ENCODE measurements at places on chromosomes 2 and 18.

DNA sequence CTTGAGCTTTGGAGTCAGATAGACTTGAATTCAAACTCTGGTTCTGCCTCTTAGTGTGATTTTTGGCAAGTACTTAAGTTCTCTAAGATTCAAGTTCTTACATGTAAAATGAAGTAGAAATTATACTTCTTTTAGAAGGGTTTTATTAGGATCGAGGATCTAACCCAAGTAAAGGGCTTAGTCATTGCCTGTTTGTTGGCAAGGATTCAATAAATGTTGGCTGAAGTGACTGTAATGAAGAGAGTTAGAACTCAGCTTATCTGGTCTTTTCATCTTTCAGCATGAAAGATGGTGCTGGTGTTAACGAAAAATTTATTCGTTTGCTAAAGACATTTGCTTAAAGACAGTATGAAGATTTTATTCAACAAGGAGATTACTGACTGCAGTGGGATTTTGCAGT lies 315.9 kb upstream of the THUMPD2 start:
- peak; percentile 92 for DNase-seq

DNA sequence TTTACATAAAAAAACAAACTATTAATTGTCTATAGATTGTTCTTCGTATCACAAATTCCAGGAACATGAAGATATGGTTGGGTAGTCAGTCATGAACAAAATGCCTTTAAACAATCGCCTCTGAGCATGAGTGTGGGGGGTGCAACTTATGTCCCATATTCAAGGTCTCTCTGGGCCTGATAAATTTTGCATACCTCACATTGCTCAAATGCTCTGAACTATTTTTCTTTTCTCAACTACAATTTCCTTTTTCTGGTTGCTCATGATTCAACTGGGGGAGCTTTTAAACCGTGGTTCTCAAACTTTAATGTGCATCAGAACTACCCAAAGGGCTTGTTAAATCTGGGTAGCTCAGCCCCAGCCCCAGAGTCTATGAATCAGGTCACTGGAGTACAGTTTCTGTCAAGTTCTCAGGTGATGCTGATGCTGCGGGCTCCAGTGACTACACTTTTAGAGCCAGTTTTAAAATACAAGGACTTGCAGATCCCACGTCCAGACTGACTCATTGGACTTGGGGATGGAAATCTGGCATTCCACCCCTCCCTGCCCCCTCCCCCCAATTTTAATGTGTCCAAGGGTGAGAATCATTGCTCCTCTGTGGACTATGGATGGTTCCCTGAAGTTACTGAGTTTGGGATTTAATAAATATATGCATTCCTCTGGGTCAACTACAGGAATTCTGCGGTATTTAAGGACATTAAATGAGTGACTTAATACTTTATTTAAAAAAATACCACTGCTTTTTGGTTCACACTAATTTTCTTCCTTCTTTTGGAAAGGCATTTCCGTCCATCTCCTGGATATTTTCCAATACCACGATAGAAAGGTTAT lies 1.5 kb upstream of the GPD2 start:
- peak; percentile 67 for DNase-seq

- peak; percentile 20 for DNase-seq
Observed at GRCh38 chr2:188884517-188884916, 89.7 kb upstream of the COL3A1 start.

DNA sequence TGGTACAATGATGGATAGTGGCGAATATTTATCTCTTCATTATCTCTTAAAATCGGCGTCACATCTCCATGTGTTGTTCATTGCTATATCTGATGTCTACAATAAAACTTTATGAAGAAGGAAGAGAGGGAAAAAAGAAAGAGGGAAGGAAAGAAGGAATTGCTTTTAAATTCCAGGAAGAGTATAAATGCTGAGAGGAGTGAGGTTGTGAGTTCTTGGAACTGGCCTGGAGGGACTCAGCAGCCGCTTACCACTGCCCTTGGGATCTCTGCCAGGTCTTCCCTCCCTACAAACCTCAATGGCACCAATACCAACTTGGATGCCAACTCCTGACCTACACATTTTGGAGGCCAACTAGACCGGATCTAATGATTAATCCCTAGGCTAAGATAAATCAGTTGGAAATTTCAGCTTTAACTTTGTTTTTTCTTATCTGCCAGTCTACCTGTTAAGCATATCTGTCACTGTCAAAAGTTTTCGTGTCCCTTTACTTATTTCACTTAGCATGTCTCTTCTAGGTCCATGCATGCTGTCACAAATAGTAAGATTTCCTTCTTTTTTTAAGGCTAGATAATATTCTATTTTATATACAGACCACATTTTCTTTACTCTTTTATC lies 9.8 kb downstream of the SCN9A start:
- DNase-seq: peak; percentile 68

DNA sequence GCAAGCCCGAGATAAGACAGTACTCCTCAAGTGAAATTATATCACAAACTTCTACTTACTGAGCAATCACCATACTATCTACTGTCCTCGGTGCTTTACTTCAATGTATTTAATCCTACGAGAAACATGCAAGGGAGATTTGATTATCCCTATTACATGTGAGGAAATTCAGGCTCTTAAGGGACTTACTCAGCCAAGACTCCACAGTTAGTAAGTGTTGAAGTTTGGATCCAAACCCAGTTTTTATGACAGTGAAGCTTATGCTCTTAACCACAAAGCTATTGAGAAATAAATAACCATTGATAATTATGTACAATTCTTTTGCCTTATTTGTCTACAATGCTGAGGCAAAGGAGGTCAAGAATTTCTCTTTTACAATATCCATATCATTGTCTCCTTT lies 672.9 kb upstream of the ACVR2A start:
- DNase-seq: no peak

DNA sequence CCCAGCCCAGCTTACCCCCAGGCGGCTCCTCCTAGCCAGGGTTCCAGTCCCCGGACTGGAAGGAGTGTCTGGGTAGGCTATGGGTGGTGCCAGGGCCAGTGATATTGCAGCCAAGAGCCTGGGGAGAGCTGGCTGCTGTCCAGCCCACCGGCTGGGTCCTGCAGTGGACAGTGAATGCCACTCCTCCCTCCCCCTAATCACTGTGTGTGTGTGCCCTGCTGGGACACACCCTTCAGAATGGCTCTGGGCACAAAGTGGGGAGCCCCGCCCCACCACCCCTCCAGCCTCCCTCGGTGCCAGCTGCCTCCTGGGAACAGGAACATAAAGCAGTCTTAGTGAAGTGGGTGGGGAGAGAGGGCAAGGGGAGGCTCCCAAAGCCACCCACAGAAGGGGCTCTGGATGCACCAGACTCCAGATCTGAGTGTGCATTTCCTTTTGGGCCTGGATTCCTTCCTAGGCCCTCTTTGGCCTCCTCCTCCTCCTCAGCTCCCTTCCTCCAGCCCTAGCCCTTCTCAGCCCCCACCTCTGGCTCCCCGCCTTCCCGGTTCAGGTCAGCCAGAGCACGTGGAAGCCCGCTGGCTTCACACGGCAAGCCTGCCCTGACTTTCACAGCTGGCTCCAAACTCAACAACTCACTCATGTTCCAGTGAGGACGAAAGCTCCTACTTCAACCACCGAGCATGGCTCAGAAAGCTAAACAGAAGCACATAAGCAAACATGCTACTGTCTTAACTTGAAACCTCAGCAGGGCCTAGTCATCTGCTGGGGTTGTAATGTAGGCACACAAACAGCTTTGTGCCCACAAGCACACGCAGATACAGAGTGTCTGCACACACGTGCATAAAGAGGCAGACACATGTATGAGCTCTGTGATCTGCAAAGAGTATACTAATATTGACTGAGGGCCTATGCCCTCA lies 209.2 kb upstream of the SMAD2 start:
- DNase-seq: peak; percentile 56

DNA sequence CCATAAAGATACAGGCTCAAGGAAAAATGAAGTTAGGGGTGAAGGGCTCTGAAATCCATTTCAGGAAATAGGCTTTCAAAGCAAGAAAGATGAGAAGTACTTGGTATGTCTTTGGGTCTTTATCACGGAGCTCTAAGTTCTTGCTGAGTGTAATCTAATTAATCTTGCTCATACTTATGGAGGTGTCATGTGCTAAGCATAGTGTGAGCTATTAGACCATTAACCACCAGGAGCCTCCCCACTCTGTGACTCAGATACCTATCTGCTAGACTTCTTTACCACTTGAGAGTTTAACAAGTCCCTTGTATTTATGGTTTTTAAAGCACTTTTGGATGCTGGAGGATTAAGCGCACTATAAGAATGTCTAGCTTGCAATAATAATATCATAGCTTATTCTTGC lies 678.7 kb downstream of the EPHA4 start:
- DNase-seq: peak; percentile 37

GRCh38 chr18:28152754-28153153 lies 24.2 kb downstream of the CDH2 start:
- no peak for DNase-seq

DNA sequence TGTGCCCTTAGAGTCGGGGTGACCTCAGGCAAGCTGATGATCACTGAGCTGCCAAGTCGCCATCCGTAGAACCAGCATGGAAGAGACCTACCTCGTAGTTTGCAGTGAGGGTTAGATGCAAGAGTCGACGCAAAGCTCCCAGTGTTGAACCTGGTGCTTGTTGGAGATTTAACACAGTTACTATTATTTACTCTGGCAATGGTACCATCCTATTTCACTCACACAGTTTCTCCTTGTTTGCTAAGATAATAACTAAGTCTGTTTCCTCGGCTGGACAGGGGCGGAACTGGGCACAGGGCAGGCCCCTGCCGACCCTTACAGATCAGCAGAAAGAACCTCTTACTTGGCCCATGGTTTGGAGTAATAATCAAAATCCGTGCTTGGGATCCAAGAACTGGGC lies 85.5 kb downstream of the ACAA2 start:
- DNase-seq: no peak
